ENCODE measurements at places on chromosomes 2 and 18.

GRCh38 chr18:24248359-24248758, 109.5 kb downstream of the CABYR start:
- DNase-seq: no peak

- DNase-seq: peak; percentile 47
Observed at GRCh38 chr2:240397924-240398645, 37.4 kb upstream of the GPC1 start.

GRCh38 chr2:219056896-219057708, 3.6 kb downstream of the IHH start:
- DNase-seq: no peak

- no peak for DNase-seq
Observed at GRCh38 chr18:41982942-41983660, 28.1 kb downstream of the PIK3C3 start.

- DNase-seq: no peak
Observed at GRCh38 chr18:54742120-54742519, 86.2 kb upstream of the RAB27B start.

DNA sequence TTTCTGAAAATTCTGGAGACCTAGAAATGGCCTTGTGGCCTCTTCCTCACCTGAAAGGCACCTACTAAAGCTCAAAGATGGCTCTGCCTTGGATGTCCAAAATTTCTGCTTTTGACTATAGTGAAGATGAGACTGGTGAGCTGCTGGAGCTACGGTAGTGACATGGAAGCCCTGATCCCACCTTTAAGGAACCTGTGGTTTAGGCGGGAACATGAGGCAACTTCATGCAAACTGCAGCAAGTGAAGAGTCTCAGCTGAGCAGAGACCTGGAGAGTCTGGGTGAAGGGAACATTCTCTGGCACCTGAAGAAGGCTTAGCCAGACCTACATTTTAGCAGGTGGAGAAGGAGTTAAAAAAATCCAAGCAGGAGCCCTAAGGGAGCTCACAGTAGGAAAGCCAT, 40.0 kb downstream of the GORASP2 start:
- no peak for DNase-seq

DNA sequence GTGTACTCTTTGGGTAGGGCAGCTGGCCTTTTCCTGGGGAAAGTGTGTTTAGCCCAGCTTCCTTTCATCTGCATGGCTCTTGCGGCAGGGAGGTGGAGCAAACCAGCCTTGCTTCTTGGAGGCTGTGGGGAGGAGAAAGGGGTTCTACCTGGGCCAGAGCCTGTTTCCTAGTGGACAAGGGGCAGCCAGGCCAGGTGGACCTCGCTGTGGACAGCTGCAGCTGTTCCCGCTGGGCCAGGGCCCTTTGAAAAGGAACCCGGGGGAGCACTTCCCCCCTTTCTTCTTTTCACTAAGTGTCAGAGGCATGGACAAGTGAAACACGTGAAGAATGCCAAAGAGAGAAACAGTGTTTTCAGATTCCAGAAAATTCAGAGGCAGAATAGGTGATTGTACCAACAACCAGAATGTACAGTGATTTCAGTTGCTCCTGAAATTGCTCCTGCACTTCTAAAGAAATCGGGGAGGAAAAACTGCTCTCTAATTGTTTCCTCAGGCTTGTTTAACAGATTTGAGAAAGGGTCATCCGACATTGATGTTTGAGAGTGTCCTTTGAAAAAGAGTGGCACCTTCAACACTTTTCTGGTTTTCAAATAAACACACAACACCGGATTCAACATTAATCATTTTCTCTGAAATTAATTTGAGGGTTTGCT, 3.9 kb downstream of the GLI2 start:
- DNase-seq: no peak

DNA sequence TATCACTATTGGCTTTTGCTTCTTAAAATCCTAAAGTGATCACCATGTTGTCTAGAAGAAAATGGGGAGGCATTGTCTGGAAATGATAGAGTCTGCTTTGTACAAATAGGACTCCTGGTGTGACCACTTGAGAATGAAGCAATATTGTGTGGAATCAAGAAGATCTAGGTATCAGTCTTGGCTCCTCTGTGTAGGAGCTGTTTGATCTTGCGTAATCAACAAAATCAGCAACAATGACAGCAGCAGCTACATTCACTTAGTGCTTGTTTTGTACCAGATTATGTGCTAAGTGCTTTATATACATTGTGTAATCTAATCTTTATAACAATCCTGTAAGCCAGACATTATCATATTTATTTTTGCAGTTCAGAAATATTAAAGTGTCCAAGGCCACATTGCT, 17.8 kb downstream of the NCOA1 start:
- no peak for DNase-seq

- DNase-seq: no peak
Observed at GRCh38 chr18:5984245-5984644, 88.9 kb upstream of the TMEM200C start.

DNA sequence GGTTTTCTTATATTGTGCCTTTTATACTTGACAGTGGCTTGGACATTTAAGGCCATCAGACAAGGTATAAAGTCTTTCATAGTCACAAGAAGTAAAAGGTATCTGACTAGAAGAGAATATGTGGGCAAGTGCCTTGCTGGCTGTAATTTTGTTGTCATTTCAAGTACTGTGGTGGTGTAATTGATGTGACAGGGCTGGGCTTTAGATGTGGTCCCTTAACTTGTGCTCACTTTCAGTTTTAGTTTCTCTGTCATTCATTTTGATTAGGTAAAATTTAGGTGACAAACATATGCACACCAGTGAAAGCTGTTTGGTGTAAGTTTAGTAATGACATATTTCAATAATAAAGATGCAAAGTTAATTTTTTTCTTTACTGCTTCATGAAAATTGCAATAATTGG, 31.2 kb upstream of the TBR1 start:
- no peak for DNase-seq

- DNase-seq: no peak
Observed at GRCh38 chr2:113171334-113172075, 2.3 kb upstream of the PSD4 start.

GRCh38 chr2:100984892-100985307, 17.2 kb upstream of the RPL31 start:
- DNase-seq: peak; percentile 90

GRCh38 chr2:58483307-58483706, 242.2 kb upstream of the FANCL start:
- DNase-seq: no peak

DNA sequence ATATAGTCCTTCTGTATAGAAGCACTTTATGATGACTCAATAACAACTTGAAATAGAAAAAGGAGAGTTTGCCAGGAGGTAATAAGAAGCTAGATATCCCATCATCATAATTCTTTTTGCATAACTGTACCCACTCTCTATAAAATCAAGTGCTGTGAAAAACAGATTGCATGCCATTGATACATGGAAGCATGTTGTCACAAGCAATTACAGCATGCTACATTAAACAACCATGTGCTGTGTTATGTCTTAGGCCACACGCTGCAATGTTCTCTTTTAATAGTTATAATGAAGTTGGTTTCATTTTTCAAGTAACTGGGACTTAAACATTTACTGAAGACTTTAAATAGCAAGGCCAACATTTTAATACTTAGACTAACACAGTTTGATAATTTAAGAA, 264.2 kb downstream of the RPRM start:
- DNase-seq: no peak

GRCh38 chr2:191933307-191934105, 86.6 kb upstream of the CAVIN2 start:
- no peak for DNase-seq

GRCh38 chr18:12014521-12015415, 33.5 kb downstream of the IMPA2 start:
- DNase-seq: no peak

DNA sequence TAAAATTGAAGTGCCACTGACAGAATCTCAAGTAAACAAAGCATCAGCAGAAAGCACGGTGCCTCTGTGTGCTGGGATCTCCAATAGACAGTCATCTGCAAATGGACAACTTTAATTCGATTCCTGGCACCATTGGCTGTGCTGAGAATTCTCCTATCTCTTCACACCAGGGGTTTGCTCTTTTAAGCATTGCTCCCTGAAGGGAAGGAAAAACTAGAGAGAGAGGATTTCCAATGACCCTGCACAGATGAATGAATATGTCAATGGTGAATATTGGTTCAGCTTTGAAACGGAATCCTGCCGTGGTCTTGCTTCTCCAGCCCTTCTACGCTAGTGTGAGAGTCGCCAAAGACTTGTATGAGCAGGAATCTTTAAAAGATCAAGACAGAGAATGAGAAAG, 97.9 kb downstream of the FIGN start:
- no peak for DNase-seq

DNA sequence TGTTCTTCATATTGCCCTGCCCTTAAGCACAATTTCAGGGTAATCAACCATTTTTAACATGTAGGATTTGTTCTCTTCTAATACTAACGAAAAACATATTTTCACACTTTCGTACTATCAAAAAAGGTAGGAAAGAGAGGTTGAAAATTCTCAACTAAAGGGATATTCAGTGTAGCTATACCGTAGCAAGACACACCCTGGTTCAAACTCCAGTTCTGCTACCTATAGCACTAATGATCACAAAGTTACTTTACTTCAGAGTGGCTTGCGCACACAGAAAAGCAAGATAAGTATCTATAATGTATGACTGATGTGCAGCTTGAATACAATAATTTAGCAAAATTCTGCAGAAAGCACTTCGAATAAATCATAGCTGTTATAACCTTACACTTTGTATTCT, 125.8 kb upstream of the CD226 start:
- no peak for DNase-seq

- DNase-seq: no peak
Observed at GRCh38 chr2:214651451-214651850, 158.0 kb downstream of the BARD1 start.

DNA sequence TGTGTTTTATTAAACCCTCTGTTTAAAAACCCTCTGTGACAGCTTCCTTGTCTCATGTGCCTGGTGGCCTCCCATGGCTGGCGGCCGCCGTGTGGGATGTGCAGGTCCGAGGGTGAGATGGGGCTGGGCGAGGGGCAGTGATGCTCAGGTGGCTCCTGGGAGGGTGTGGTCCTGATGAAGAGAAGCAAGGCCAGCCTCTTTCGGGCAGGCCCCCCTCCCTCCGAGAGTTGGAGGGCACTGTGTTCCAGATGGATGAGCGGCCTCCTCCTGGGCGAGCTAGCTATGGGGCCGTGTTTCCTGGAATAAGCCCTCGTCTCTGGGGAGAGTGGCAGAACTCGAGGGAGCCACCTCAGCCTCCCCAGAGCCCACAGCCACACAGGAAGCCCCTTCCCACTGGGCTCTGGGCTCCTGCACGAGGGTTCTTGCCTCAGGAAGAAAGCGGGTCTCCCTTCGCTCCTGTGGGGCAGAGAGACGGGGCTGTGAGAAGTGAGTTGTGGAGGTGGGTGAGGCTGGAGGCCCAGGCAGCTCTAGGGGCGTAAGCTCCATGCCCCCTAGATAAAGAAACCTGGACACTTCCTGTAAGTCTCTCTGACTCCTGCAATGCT, 72.1 kb downstream of the ASB1 start:
- no peak for DNase-seq

GRCh38 chr18:78966793-78967106, 12.9 kb upstream of the SALL3 start:
- no peak for DNase-seq

DNA sequence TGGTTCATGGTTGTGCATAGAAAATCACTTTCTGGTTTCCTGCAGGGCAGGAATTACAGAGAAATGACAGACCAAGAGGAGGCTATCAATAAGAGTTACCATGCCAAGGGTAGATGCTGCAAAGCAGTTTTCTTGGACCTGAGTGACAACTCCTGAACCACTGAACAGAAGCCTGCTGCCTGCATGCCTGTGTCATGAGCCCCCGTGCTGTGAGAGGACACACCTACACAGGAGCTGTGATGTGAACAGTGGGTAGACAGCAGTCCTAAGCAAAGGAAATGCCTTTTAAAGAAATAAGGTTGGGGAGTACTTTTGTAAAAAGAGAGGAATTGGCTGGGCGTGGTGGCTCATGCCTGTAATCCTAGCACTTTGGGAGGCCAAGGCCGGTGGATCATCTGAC, 54.2 kb upstream of the CREB1 start:
- no peak for DNase-seq
